ENCODE measurements at places on chromosomes 16 and 17. TPM values are rescaled to one million over a fixed set of nuclear protein-coding genes. Genes with fewer than 3 reads are reported as not detected.
A peak's percentile ranks its signal among the peaks of the same experiment; 100 is the strongest.

The SOCS3 gene
- total RNA-seq = 110 TPM

The CYGB gene
- total RNA-seq = 12.6 TPM

The CCDC43 gene
- total RNA-seq = 20.3 TPM

The UTP4 gene
- total RNA-seq = 41.7 TPM

The STARD3 gene
- total RNA-seq = 47.6 TPM

The EXOC3L1 gene
- 7.2 TPM for total RNA-seq

GRCh38 chr17:39018267-39019134 lies 51.3 kb upstream of the FBXO47 start:
- H3K4me3 ChIP-seq = no peak overlapping the region
- no peak overlapping the region for H3K27ac ChIP-seq
- peak; percentile 22 for DNase-seq
- no peaks in the 10 kb centered on the region for H3K36me3 ChIP-seq

GRCh38 chr17:52674686-52675085 lies 516.2 kb upstream of the CA10 start:
- no peak for DNase-seq
- H3K27ac ChIP-seq = no peak overlapping the region
- H3K27me3 ChIP-seq = no peaks in the 10 kb centered on the region

- H3K27ac ChIP-seq = no peak overlapping the region
- H3K4me3 ChIP-seq = no peak overlapping the region
- no peaks in the 10 kb centered on the region for H3K27me3 ChIP-seq
- H3K4me1 ChIP-seq = no peaks in the 10 kb centered on the region
Measured at GRCh38 chr16:14074544-14074943, 3.4 kb downstream of the MRTFB start.

DNA sequence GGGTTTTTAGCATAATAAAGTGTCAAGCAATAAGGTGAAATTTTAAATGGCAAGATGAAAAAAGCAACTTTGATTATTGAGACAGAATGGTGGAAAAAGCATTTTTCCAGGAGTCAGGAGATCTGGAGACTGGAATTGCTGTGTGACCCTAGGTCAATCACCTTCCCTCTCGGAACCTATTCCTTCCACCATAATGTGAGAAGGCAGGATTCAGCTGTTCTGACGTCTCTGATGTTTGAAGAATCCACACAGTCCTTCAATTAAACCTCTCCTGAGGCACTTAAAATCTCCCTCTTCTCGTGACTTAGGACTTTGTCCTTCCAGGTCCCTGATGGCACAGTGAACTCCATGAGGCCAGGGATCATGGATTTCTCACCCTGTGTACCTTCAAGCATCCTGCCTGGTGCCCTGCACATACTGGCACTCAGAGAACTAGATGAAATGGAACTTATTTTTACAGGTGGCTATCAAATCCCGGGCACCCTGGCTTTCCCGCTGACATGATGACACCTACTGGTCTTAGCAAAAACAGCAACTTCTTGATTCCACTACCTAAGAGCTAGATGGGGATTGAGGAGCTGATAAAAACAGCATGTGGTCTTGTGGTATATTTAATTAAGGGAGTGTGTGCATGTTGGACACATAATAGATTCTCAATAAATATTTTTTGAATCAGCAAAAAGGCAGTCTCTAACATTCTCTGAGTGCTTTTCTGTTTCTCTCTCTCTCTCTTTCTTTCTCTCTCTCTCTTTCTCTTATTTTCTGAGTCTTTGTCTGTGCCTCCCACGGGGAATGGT lies 2.3 kb upstream of the CCDC182 start:
- no peak overlapping the region for H3K4me3 ChIP-seq
- H3K4me1 ChIP-seq = no peaks in the 10 kb centered on the region
- DNase-seq = no peak
- H3K27me3 ChIP-seq = no peaks in the 10 kb centered on the region

GRCh38 chr17:1022278-1023024 lies 25.5 kb downstream of the TIMM22 start:
- no peaks in the 10 kb centered on the region for H3K4me1 ChIP-seq
- H3K4me3 ChIP-seq = no peak overlapping the region
- no peak for DNase-seq
- H3K36me3 ChIP-seq = no peaks in the 10 kb centered on the region
- no peaks in the 10 kb centered on the region for H3K27me3 ChIP-seq

GRCh38 chr16:85019659-85020245 lies 7.8 kb upstream of the KIAA0513 start:
- DNase-seq = no peak
- H3K27ac ChIP-seq = peak overlapping the region; percentile 47
- no peaks in the 10 kb centered on the region for H3K36me3 ChIP-seq
- H3K4me3 ChIP-seq = no peak overlapping the region
